DMS53 (cell line): ENCODE measurements at places on chromosomes 11 and 22.

DNA sequence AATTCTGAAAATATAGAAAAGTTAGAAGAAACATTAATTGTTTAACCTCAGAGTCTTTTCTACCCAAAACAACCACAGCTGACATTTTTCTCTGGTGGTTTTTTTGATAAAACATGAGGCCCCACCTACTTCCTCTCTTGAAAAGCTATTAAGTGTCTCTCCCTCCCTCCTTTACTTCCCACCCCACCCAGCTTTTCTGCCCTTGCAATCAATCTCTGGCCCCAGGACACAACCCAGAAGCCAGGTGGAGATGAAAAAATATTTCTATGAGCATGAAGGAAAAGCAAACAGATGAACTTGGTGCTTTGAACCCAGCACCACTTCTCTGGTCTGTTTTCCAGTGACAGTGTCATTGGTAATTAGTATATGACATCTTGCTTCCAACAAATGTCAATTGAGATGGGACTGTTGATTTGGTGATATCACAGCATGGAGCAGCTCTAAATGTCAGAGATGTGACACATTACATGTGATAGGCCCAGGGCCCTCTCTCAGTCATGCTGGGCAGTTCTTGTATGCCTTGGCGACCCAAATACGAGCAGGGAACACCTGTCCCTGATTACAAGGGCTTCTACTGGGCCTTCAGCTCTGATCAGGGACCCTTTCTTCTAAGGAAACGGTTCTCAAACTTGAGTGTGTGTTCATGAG is 23.9 kb upstream of the TMPRSS13 start:
- no peak for DNase-seq

DNA sequence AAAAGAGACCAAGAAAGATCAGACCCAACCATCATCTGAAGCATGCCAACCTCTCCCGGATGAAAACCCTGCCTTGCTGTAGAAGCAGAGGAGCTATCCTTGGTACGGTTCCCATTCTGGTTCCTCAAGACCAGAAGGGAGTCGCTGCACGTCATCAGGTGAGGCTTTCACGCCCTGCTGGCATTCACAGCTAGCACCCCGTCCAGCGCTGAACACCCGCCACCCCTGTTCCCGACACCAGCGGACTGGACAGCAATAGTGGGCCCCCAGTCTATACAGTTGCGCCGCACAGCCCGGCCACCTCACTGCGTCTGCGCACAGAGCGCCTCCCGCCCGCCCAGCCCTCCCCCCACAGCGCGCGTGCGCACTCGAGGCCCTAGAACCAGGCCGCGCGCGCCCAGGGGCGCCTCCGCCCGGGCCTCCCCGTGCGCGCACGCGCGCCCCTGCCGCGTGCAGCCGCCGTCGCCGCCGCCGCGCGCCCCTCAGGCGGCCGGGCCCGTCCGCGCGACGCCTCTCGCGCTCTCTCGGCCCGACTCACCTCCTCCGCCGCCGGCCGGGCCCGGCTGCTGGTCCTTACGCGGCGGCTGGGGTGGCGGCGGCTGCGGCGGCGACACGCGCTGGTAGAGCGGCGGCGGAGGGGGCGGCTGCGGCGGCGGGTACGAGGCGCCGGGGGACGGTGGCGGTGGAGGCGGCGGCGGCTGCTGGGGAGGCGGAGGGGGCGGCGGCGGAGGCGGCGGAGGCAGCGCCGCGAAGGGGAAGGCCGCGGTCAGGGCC is 706 bp downstream of the SF1 start:
- DNase-seq = peak; percentile 94

GRCh38 chr11:126007238-126007637 is 55.4 kb downstream of the CDON start:
- DNase-seq = peak; percentile 73

DNA sequence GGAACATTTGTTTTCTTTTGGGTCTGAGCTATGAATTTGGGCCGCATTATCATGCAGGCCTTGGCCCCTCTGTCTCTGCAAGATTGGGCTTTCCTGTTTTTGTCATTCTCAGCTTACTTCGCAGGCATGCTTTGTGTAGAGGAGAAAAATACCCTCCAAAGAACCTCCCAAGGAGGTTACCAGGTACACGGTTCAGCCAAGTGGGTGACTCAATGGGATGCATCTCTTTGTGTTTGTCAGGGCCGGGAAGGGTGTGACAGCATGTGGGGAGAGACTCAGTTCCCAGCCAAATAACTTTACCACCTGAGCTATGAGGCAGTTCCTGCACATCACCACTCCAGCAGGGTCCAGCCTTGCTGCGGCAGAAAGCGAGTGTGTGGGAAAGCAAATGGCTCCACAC is 47.8 kb upstream of the CLDN5 start:
- no peak for DNase-seq

GRCh38 chr11:33731723-33732531 is 4.3 kb downstream of the CD59 start:
- DNase-seq = no peak

DNA sequence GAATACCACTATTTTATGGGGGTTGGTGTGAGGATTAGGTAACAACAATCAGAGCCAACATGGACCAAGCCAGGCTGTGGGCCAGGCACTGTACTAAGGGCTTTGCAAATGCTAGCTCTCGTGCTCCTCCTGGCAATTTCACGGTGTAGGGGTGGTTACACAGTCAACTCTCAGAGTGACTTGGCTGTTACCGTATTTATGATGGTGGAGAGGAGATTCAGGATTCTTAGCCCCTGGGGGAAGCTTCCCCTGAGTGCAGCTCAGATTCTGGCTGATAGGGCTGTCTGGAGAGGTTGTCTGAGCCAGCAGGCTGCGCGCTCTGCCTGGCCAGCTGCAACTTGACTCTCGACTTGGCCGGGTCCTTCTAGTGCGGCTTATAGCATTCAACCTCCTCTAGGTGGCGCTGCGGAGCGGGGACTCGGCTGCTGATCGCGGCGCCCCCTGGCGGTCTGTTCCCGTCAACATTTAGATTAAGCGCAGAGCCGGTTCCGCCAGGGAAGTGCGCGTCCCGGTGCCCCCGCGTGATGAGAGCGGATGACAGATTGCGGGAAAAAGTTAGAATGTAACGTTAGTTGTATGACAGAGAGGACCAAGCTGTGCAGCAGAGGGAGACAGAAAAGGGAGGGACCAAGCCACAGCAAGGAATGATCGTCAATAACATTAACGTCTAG is 4.5 kb upstream of the NCF4 start:
- DNase-seq = peak; percentile 73

GRCh38 chr11:74162681-74163467 is 7.9 kb downstream of the C2CD3 start:
- DNase-seq = no peak

GRCh38 chr11:130388607-130389205 is 39.7 kb downstream of the ADAMTS8 start:
- no peak for DNase-seq

DNA sequence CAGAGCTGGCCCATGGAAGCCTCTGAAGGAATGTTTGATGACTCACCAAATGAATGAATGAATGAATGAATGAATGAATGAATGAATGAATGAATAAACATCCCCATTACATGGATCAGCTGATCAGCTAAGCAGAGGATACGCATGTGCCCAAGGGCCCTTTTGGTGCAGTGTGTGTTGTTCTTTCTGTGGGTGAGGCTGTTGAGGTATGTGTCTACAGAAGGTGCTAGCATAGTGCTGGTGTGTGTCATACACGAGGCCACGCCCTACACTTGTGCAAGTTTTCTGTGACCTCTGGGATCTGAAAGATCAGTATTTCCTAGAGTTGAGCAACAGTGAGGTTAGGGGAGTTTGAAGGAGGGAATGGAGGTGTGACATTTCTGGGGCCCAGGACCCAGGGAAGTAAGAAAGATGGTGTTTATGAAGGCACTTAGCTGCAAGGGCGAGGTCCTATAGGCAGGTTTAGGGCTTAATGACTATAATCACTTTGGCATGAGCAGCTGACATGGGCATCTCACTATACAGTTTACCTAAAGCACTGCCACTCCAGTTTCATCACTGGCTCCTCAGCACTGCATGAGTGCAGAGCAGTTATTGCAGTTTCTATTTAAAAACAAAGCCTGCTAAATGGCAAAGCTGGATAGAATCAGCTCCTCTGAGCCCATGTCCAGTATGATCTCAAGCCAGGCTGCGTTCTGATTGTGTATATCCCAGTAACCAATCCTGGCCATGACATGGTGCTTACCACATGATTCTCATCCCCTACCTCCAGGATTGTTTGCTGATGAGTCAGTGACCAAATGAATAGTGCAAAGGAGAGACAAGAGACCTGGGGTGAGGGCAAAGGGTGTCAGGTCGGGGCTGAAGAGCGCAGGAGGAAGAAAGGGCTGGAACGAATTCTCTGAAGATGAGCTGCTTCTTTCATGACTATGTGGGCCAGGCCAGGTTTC is 36.4 kb upstream of the E2F8 start:
- DNase-seq = peak; percentile 73

GRCh38 chr11:36216061-36216615 is 73.1 kb downstream of the COMMD9 start:
- DNase-seq = no peak

DNA sequence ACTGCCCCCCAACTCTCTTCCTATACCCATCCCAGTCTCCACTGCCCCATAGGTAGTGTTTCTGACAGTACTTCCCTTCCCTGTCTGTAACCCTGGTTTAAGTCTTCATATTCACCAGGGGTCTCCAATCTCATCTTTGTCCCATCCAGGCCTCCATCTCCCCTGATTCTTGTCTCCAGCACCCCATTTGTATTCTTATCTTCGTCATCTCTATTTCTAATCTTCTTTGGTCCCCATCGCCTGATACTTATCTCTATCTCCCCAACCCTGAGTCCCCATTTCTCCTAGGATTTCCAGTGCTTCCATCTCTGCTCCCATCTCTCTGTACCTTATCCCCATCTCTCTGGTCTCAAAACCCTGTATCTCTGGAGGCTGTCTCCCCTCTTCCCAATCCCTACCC is 1.8 kb downstream of the PHOX2A start:
- DNase-seq = no peak

DNA sequence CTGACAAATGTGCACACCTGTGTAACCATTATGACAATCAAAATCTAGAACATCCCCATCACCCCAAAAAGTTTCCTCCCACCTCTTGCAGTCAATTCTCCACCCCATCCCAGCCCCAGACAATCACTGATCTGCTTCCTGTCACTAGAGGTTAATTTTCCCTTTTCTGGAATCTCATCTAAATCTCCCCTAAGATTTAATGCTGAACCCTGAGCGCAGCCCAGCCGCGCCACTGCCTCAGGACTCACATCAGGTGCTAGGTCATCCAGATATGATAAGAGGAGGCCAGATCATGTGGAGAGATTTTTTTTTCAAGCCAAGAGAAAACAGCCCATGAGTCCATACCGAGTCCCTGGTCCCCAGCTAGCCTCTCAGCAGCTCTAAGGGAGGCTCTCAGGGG is 4.3 kb upstream of the TMPRSS13 start:
- no peak for DNase-seq
